ENCODE measurements at places on chromosomes 1 and 21. TPM values are rescaled to one million over a fixed set of nuclear protein-coding genes. Genes with fewer than 3 reads are reported as not detected.

DNA sequence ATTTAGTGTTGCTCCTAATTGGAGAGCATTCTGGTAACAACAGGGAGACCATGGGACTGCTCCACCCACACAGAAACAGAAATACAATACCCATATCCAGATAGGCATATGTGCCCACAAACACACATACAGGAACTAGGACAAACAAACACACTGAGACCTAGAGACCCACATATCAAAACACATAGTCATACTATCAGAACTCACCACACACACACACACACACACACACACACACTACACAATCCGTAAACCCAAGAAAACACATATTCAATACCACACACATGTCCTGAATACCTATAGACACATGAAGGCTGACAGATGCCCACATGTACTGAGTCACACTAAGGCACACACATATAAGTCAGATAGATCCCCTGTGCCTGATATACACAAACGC lies 3.5 kb upstream of the NFASC start:
- no peaks in the 10 kb centered on the region for H3K36me3 ChIP-seq
- H3K27me3 ChIP-seq: peaks cover 29% of the 10 kb centered on the region
- H3K4me1 ChIP-seq: no peaks in the 10 kb centered on the region
- no peak overlapping the region for H3K27ac ChIP-seq

DNA sequence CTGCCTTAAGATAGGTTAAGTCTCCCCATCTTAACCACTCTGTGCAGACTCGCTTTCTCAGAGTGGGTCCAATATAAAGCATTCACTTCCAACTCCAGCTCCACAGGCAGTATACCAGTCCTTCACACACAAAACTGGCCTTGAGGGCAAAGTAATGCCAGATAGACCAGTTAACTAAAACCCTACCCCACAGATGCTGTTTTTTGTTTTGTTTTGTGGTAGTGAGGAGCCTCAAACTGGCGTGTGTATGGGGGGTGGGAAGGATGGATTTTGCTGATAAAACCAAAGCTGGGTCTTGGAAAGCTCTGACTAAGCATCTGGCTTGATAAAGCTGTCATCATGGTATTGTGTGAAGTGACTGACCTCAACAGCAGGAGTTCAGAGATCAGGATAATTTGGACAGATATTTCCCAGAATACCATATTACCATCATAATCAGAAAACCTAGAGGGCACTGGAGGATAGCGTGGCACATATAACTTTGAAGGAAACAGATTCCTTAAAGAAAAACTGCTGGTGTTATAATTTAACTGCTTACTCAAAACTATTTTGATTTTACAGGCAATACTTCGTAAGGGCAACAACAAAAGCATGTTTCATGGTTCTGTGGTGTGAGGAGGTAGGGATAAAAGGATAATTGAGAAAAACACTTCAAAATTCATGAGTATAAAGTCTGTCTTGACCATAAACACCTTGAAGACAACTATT lies 29.6 kb upstream of the CPLANE2 start:
- H3K4me1 ChIP-seq: no peaks in the 10 kb centered on the region
- H3K27me3 ChIP-seq: no peaks in the 10 kb centered on the region
- H3K4me3 ChIP-seq: no peak overlapping the region
- no peak for DNase-seq

DNA sequence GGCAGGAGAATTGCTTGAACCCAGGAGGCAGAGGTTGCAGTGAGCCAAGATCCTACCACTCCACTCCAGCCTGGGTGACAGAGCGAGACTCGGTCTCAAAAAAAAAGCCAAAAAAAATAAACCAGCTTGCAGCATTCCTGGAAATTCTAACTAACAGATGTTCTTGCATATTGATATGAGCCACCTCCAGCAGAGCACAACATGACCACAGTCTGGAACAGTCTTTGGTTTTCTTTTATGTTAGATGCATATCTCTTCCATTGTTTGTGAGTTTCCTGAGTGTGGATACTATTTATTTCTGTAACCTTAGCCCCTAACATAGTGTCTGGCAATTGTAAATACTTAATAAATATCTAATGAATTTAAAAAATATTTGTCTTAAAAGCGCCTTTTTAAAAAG lies 23.9 kb downstream of the IFNAR1 start:
- no peak for DNase-seq
- H3K4me1 ChIP-seq: no peaks in the 10 kb centered on the region
- H3K27me3 ChIP-seq: no peaks in the 10 kb centered on the region

DNA sequence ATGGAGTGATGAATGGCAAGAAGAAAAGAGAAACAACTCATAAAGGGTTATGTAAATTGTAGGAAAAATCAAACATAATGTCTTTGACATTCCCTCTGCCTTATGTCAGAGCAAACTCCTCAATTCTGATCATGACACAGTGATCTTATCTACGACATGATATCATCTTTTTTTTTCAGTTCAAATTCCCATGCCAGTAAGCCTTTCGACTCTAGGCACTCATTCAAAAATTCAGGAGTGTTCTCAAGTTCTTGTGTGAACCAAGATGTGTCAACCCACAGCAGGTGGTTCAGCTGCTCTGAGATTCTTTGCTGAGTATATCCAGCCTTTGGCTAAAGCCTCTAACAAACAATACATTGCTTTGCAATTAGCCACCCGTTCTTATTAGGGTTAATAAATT lies 97.1 kb upstream of the ESRRG start:
- H3K27ac ChIP-seq: no peak overlapping the region
- DNase-seq: no peak
- no peaks in the 10 kb centered on the region for H3K36me3 ChIP-seq
- no peaks in the 10 kb centered on the region for H3K4me1 ChIP-seq
- H3K27me3 ChIP-seq: peaks cover 3% of the 10 kb centered on the region

DNA sequence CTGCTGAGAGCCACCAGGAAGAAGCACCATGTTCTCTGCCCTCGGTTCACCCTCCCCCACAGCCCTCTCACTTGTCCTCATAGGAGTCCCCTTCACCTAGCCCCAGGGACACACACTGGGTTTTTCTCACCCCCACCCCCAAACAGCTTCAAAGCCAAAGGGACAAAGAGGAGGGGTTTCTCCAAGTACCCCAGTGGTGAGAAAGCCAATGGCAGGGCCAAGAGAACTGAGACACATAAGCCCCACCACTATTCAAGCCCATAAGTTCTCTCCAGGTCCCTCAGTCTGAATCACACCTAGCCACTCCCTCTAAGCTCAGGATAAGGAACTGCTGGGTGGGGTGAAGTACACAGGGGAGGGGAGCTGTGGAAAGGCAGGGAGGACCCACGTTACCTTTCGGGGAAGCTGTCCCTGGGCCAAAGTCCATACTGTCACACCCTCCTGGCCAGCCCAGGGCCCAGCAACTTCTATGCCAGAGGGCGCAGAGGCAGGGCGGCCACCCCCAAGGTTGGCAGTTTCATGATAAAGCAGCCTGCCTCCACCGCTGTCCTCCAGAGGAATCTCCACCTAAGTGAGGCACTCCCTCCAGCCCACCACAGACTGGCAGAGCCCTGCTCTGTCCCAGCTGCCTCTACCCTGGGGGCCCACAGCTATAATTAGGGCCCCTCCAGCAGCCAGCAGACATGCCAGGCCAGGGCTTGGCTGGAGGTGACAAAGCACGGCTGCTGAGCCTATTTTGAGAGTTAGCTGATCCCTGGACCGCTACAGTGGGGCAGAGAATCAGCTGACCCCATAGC lies 39.0 kb upstream of the PPP1R15B start:
- H3K27me3 ChIP-seq: no peaks in the 10 kb centered on the region
- no peak overlapping the region for H3K27ac ChIP-seq
- DNase-seq: no peak
- peaks cover 5% of the 10 kb centered on the region for H3K36me3 ChIP-seq
- peaks cover 20% of the 10 kb centered on the region for H3K4me1 ChIP-seq

The KIAA0040 gene
- polyA plus RNA-seq: 40.8 TPM
